ENCODE measurements at places on chromosomes 3 and 15.

- DNase-seq: no peak
These were observed 1.7 kb upstream of the NME9 start for GRCh38 chr3:138331143-138331894.

DNA sequence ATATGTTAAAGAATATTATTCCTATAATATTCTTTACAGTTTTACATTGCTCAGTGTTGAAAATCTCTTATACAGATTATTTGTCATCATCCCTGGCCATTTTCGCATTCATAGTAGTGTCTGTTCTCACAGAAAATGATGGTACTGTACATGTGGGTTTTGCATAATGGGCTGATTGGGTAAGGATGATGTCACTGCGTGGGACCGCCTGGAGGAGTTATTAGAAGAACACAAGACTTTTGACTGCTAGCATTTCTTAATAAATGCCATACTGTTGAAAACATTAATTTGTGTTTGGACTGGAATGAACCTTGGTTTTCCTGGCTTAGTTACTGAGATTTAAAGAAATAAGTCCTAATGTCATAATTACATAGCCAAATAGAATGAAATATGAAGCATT lies 20.3 kb downstream of the LRCH3 start:
- no peak for DNase-seq

- peak; percentile 22 for DNase-seq
These were observed 547 bp downstream of the WNT7A start for GRCh38 chr3:13879102-13879945.

- DNase-seq: no peak
These were observed 17.7 kb downstream of the HEXA start for GRCh38 chr15:72358121-72358520.

DNA sequence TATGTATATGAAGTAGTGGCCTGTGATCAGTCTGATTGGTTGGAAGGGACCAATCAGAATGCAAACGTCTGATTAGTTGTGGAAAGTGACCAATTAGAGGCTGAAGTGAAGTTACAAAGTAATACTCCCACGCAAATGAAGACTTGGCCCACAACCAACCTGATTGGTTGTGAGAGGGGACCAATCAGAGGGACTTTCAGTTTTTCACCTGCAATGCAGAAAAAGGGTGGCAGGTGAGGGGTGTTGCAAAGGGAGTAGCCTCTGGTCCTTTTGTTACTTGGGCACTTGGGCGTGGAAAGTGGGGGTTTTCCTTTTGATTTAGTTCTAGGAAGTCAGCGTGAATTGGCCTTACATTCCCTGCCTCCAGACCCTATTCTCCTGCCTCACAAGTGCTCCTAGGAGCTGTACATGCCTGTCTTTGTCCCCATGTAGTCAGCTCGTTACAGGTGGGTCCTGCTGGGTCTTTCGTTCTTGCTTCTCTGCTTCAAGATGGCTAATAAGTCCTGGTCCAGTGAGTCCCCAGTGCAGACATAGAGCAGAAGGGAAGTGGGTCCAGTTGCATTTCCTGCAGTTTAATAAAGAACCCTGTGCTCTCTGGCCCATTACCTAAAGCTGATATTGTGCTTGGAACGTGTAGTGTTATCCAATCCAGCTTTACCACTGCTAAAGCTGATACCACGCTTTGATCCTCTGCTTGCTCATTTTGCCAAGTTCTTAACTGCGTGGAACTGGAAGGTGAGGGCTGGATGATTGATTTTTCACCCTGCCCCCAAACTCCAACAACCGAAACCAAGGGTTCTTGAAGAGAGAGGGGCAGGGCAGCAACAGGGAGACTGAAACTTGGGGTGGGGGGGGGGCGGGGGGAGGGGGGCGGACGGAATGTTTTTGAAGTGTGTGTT lies 46.0 kb upstream of the CD47 start:
- no peak for DNase-seq

DNA sequence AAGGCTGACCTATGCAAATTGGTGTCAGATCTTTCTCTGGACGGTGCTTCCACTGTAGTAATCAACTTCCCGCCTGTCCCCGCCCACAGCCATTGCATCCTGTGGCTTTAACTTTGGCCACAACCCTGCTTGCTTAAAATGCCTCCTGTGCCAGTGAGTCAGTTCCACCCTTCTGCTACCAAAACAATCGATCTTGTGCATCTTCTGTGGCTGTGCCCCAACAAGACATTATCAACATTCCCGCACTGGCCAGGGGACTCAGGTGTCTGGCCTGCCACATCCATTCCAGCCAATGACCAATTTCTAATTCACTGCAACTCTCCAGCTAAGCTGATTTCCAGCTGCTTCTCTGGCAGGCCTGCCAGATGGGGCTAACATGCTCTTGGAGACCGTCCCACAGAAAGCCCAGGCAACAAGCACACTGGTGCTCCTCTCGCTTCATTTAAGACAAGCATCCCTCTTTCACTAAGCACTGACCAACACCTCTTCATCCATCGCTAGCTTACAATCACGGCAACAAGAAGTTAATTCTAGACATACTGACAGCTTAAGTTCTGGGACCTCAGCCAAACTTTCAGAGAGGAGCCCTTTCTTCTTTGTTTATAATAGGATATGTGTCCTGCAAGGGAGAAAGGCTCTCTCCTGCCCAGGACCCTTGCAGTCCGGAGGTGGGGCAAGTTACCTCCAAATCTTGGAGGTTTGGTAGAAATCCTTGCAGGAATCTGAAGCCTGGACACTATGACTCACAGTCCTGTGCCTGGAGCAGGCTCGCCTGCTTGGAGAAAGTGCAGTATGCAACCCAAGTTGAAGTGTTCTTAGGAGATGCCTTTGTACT lies 6.7 kb downstream of the CA12 start:
- no peak for DNase-seq

DNA sequence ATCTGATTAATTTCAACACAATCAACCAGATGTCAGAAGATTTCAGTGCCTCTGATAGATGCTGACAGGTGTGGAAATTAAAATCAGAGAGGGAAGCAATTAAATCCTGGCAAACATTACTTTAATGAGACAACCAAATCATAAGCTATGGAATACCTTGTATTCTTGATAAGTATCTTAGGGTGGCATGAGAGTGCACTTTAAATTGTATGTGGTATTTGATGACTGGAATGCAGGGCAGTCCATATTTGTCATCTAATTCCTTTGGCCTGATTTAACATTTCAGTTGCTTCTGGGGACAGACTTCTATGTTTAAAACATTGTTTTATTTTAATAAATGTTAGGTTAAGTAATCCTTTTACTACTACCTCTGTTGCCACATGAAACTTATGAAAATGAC lies 184.1 kb downstream of the LPP start:
- DNase-seq: no peak

DNA sequence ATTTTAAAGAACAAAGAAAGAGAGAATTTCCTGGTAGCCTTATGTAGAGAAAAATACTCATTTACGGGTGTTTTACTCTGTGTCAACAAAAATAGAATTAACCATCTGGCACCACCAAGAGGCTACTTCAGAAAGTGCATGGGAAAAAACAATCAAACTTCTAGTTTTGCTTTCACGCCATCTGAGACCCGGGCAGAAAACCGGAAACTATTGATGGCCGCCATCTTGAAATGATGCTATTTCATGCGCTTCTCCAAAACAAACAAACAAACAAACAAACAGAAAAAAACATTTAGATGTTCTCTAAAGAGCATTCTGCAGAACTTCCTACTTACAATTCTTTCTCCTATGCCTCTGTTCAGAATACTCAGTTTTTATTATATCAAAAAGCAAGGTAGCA lies 49.4 kb upstream of the SYNPR start:
- DNase-seq: no peak

DNA sequence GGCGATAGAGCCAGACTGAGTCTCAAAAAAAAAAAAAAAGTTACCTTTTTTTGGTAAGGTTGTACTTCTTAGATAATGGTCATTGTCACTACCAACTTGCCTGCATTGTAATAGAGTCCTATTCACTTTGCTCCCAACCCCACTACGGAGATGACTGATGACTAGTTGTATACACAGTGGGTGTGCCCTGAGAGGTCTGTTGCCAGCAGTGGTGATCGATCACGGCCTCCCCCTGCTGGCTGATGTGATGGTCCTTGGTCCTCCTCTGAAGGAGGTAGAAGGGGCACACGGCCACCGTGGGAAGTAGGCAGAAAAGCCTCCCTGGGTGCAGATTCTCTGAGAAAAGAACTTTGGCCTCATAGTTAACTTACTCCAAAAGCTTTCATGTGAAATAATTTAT lies 10.7 kb downstream of the GCNT3 start:
- peak; percentile 77 for DNase-seq

DNA sequence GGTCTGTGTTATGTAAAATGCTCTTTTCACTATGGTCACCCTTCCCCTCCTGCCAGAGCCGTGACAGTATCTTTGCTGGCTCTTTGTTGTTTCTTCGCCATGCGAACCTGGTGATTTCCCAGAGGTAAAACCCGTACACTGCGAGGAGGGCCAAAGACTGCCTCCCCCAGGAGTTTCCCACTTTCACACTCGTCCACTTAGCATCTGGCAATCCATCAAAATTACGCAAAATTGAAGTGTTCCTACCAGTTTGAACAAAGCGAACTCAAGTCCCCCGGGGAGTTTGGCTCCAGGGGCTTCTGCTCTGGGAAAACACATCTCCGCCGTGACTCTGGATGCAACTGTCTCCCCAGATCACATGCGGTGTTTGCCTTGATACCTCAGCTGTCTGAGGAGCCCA lies 239.9 kb downstream of the FAM43A start:
- no peak for DNase-seq

- no peak for DNase-seq
These were observed 1.5 kb downstream of the ATG3 start for GRCh38 chr3:112560307-112560706.

DNA sequence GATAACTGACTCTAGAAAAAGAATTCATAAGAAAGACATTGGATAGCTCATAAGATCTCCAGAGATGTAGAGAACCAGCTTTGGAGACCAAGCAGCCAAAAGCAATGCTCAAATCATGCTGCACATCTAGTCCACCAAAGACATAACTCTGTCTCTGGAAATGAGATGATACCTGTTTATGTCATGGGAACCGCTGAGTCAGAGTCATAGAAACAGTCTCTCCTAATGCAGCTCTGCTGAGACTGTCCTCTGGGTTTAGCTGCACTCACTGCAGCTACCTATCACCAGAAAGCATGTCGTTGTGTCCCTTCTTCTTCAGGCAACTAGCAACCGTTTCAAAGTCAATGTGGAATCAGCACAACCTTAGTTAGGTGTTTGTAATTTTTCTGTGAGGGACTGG lies 218.5 kb upstream of the ROBO1 start:
- no peak for DNase-seq

DNA sequence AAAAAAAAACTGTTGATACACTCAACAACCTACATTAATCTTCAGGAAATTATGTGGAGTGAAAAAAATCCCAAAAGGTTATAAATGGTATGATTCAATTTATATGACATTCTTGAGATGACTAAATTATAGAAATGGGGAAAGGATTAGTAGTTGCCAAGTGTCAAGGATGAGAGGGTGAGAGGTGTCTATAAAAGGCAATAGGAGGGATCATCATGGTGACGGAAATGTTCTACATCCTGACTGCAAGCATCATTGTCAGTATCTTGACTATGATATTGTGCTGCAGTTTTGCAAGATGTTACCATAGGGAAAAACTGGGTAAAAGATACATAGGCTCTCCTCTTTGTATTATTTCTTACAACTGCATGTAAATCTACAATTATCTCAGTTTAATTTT lies 125.6 kb downstream of the FRMD5 start:
- DNase-seq: no peak

DNA sequence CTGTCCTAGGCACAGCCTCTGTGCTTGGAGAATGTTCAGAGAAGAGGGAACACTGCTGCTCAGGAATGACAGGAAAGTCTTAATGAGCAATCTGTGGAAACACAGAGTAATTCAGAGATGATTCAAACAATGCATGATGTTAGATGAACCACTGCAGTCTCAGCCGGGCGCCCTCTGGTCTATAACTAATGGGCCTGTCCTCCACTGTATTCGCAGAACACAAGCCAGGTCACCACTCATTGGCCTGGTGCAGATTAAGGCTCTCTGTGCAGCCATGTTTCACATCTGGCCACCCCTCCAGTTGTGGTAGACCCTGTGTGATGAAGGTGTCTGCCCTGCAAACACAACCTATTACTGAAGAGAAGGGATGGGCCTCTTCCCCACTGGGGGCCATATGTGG lies 281.7 kb upstream of the ROPN1 start:
- DNase-seq: no peak

GRCh38 chr3:153901991-153902390 lies 219.2 kb upstream of the ARHGEF26 start:
- no peak for DNase-seq

DNA sequence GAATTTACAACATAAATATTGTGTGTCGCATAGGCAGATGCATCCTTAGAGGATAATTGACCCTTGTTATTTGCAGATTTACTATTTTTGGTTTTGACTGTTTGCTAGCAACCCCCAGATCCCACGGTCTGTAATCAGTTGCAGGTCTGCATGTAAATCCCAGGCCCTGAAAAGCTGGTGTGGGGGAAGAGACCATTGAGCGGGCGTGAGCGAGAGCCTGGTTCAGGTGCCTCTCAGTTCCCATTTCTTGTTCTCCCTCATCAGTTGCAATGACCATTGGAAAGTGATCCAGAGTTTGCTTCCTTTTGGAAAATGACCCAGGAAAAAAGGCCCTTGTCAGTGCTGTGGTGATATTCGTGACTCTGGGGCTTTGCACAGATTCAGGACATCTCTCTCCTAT lies 238.9 kb downstream of the UACA start:
- no peak for DNase-seq

- DNase-seq: no peak
These were observed 43.7 kb upstream of the ADPGK start for GRCh38 chr15:72827226-72827625.

DNA sequence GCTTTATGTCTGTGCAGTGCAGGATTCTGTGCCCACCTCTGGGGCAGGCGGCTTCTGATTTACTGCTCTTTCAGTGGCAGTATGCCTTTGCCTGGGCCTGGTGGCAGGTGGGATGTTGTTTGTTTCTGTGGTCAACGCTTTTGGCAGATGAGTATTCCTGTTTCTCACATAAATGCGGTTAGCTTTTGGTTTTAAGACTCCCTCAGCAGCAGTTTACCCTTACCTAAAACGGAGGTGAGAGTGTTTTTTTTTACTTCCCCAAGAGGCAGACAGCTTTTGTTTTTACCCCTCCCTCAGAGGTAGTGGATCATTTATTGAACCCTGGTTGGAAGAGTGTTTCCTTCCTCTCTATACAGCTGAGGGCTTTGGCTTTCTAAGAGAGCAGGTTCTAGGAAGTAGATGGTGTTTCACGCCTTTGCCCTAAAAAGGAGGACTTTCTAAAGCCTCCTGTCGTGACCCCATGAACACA lies 134.1 kb upstream of the PLSCR5 start:
- no peak for DNase-seq

- DNase-seq: no peak
These were observed 1.2 kb downstream of the GOLIM4 start for GRCh38 chr3:168094580-168094876.

Data from T-helper 2 cell (primary cell).